ENCODE measurements at places on chromosomes 7 and 10.

DNA sequence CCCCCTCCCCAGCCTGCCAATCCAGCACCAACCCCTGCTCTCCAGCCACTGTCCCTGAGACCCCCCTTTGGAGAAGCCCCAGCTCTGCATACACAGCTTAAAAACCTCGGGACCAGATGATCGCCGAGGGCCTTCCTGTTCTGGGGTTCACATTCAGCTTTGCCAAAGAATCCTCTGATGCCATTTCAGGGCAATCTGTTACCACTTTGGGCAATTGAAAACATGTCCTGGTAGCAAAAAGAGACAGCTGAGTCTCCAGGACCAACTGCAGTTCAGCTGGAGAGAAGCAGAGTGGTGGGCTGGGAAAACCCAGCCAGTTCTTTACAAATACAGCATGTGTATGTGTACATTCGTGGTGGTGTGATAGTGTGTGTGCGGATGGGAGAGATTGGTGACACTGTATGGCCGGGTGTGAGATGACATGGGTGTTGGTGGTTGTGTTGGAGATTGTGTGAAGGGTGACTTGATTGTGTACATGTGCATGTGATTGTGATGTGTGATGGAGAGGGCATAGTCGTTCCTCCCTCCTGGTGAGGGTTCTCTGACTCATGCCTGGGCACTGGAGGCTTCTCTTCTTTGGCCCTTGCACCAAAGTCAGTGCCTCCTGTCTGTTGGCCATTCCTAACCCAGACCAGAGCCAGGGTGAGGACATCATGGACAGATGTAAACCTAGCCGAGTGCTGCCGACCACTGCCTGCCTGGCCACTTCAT, 48.5 kb upstream of the AQP1 start:
- DNase-seq: no peak

DNA sequence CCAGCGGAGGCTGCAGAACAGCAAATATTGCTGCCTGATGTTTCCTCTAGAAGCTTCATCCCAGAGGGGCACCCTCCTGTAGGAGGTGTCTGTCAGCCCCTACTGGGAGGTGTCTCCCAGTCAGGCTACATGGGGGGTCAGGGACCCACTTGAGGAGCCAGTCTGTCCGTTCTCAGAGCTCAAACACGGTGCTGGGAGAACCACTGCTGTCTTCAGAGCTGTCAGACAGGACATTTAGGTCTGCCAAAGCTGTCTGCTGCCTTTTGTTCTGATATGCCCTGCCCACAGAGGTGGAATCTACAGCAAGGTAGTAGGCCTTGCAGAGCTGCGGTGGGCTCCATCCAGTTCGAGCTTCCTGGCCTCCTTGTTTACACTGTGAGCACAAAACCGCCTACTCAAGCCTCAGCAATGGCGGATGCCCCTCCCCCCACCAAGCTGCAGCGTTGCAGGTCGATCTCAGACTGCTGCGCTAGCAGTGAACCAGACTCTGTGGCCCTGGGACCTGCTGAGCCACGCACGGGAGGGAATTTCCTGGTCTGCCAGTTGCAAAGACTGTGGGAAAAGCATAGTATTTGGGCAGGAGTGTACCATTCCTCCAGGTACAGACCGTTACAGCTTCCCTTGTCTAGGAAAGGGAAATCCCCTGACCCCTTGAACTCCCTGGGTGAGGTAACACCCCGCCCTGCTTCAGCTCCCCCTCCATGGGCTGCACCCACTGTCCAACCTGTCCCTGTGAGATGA, 17.7 kb upstream of the MINDY3 start:
- DNase-seq: no peak

GRCh38 chr10:101848408-101848807, 4.8 kb upstream of the KCNIP2 start:
- DNase-seq: no peak

DNA sequence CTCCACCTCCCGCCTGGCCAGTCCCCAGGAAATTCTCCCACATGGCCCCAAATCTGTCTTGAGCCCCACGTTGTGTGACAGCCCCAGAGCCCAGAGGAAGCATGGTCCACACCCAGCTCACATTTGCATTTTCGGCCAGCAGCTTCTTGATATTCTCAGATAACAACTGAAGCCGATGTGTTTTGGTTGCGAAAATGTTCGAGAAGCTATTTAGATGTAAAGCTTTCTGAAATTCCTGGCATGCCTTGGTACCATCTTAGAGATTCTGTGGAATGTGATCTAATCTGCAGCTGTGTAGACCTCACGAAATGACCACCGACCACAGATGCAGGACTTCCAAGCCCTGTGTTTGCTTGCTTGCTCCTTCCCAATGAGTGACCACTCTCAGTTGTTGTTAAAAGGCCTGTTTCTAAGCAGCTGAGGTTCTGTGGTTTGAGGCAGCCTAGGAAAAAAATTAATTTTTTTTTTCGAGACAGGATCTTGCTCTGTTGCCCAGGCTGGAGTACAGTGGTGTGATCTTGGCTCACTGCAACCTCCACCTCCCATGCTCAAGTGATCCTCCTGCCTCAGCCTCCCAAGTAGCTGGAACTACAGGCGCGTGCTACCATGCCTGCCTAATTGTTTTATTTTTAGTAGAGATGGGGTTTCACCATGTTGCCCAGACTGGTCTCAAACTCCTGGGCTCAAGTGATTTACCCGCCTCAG, 8.8 kb downstream of the SLC4A2 start:
- no peak for DNase-seq

DNA sequence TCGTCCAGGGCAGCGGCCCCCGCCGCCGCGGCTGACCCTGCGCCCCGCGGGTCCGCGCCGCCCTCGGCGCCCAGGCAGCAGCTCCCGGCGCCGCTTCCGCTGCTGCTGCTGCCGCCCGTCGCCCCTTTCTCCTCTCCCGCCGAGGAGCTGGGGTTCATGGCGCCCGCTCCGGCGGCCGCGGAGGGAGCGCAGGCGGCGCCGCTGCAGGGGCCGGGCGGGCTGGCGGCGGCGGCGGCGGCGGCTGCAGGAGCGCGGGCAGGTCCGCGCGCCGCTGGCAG, 286 bp downstream of the DGKI start:
- DNase-seq: no peak
